ENCODE measurements at places on chromosomes 11 and 22.

GRCh38 chr11:88814076-88814475, 251.7 kb downstream of the GRM5 start:
- no peak for DNase-seq

DNA sequence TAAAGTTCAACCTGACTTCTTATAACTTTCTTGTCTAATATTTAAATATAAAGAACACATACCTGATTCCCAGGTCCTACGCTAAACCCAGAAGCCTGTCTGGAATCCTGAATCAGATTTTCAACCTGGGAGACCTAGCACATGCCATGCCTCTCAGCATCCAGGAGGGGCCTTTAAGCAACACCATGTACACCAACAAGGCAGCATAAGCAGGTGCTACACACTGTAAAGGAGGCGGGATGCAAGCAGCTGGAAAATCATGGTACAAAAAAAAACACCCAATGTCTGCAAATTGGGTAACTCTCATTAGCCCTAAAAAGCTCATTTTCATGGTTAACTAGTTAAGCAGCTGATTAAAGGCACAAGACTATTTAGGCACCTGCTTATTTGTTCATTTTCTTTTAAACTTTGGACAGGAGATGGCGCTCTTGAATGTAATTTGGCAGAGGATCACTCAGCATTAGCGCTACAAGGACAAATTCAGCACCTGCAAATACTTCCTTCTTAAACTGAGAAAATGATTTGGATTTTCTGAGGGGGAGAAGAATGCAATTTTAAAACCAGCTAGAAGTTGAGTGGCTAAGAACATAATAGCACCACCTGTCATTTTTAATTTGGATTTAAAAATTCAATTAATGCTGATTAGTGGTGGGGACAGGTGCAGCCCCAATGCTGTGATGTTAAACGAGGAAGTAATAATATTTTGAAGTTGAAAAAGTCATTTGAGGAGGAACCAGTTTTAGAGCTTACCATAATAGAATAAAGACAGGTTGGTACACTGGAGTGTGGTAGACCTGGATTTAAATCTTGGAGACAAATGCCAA, 104.0 kb downstream of the FAR1 start:
- no peak for DNase-seq

DNA sequence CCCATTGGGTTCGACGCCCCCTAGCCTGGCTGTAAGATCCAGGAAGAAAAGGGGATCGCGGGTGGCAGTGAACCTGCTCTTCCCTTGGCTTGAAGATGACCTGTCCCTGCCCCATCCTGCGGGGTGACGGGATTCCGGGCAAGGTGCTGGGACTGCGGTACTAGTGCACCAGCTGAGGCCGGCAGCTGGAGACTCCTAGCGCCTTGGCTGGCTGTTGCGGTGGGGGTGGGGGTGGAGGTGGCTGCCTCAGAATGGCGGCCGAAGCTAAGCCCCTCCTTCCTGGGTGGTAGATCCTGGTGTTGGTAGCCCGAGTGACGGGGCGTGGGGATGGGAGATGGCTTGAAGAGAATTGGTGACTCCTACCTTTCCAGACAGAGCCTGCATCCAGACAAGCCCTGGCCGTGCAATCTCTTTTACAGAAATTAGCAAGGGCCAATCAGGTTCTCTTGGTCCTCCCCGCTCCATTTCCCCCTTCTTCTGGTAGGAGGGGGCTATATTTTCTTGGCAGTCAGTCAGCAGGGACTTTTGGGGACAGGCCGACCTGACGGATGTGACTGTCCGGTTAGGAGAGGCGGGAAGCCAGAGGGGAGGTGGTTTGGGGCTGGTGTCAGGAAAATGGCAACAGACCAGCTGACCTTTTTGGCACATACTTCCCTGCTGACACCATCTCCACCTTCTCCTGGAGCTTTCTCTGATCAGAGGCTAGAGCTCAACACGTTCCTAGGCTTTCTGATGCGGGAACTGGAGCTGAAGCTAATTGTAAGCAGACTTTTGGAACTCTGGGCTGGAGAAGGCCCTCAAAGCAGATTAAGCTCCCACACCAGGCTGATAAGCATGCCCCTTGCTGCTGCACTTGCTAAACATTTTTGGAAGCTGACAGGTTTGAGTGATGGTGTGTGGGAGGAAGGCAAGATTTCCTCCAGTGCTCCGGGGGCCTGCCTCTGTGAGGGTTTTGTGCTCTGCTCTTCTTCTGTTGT, 2.0 kb downstream of the NAV2 start:
- DNase-seq: no peak

DNA sequence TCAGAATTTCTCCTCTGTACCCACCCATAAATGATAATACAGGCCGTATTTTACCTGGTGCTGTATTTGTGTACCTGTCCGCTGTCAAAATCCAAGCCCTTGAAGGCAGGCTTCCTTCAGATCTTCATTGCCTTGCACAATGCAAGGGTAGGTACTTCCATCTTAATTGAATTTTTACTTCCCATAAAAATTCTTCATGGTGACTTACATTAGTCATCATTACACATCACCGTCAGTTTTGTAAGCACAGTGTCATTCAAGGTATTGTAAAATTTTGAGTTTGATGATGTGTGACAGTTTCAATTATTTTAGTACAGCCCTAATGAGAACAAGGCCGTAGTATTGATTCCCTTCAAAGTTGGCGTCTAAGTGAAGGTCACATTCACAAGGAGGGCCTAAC, 770 bp upstream of the TSG101 start:
- DNase-seq: no peak

DNA sequence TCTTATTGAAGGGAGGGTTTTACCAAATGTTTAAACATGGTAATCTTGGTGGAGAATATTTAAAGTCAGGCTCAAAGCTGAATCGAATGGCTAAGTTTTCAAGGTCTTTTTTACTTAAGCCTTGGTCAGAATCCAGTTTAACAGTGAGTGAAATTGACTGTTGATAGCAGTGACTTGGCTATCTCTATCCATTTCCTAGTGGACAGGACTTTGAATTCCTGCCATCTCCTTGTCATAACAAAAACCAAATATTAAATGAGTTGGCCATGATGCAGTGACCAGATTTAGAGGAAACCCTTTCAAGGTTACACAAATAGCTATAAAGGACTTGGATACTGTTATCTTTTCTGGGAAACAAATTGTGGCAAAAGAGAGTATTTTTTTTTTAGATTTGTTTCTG, 92.0 kb downstream of the JRKL start:
- DNase-seq: no peak

DNA sequence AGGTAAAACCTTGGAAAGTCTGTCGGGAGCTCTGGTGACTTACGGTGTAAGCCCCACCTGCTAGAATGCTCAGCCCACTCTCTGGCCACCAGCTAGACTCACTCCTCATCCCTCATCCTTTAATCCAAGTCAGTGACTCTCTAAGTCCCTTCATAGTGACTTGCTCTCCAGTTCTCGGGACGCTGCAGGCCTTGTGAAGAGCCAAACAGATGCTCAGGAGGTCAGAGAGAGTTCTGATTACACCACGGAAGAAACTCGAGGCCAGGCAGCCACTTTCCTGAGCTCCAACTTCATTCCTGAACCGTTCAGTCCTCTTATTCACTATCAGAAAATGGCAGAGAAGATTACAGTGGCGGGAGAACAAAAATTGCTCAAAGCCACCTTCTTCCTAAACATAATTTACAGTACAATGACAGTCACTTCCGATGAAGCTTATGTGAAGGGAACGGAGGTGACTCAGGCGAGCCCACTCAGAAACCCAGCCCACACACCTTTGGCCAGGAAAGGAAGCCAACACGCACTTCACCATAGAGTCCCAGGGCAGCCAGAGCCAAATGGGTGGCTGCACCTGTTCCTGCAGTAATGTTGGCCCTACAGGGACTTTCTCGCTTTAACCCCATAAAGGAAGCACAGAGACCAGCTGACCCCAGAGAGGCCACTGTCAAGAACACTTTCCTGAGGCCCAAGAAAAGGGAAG, 100.4 kb downstream of the GALNT18 start:
- DNase-seq: no peak

DNA sequence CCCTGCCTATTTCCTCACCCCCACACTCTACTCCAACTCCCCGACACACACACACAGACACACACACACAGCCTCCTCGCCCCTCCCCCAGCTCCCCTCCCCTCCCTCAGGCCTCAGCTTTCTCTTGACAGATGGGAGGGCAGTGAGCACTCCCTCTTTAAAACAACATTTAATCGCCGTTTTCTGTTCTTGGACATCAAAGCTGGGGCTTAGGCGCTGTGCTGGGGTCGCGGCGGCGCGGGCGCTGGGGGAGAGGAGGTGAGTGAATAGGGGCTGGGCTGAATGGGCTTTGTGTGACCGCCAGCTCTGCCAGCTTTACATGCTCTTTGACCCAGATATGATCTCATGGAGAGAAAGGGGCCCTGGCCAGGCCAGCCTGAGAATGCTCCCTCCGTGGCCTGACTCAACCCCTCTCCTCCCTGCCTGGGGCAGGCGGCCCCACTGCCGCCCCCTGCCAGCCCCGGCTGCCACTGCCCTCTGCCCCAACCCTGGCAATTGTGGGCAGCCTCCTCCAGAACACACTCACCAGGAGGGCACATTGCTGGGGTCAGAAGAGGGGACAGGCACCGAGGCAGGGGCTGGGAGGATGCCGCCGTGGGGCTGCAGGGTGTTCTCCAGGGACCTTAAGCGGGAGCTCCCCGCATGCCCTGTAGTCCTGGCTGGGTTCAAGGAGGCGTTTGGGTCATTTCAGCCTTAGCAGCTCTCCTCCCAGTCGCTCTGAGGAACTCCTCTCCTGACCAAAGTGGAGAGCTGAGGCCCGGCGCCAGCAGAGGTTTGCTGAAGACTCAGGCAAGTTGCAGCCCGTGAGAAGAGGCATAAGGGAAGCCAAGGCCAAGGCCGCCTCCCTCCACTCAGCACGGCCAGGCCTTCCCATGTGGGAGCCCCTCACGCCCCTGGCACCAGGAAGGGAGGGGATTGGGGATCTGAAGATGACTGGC, 38.3 kb upstream of the NNMT start:
- DNase-seq: no peak

DNA sequence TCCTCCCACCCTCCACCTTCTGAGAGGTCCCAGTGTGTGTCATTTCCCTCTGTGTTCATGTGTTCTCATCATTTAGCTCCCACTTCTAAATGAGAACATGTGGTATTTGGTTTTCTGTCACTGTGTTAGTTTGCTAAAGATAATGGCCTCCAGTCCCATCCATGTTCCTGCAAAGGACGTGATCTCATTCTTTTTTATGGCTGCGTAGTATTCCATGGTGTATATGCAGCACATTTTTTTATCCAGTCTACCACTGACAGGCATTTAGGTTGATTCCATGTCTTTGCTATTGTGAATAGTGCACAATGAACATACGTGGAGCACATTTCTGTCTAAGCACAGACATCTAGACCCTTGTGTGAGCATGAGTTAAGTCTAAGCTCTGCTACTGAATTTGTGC, 5.7 kb downstream of the CD3E start:
- DNase-seq: no peak

DNA sequence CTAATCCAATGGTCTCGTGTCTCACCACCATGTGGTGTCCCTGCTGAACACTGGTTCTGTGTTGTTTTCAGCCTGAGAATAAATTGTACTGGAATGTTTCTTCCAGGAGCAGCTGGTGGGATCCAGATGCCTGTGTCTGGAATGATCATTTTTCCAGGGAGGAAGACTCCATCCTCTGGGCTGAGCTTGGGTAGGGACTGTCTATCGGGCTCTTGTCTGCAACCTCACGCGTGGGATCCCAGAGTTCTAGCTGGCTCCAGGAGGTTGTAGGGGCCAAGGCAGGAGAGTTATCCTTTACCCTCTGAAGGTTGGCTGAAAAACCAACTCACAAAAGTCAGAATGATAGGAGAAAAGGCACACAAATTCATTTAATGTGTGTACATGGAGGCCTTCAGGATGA, 144.1 kb upstream of the B3GAT1 start:
- DNase-seq: no peak

- DNase-seq: no peak
These were observed 60.6 kb upstream of the ARHGAP20 start for GRCh38 chr11:110772863-110773262.

DNA sequence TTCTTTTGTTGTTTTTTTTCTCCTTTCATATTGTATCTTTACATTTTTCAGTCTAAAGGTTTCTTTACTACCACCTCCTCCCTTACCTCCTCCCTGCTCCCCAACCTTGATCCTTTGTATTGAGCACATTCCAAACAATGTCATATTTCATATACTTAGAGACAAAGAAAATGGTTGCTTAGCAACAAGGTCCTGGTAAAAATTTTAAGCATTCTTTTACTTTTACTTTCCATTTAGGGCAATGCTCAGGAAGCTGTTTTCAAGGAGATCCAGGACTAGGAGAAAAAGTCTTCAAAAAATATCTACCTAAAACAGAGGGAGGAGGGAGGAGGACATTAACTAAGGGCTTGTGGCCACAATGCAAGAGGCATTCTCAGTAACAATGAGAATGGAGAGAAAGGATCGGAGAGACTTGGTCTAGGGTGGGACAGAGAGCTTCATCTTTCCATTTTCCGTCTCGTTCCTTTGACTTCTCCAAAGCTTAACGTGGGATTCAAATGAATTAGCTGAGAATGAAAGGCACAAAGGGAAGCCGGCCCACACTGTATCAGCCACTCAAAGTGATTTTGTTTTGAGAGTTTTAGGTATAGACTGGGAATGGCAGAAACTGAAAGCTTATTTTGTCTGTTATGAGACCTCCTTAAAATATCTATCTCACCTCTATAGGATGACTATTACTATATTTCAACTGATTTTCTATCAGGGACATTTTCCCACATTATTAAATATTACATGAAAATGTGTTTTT, 455.7 kb downstream of the RAB38 start:
- DNase-seq: no peak

DNA sequence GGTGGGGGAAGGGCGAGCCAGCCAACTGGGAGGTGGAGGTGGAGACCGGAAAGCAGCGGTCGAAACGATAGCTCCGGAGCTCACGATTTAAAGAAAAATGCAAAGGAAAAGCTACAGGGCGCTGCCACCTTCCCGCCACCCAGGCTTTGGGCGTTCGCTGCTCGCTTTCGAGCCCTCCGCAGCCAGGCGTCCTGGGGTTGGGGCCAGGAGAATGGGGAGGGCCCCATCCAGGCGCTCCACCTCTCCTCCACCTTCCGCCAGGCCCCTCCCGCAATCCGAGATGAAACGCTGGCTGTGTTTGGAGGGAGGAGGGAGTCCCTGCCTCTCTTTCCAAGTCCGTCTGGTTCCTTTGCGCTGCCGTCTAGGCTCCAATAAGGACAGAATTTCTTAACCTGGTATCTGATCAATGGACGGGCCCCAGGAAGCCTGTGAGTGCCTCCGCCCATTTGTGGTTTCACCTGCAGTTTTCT, 483 bp upstream of the ABTB2 start:
- no peak for DNase-seq

DNA sequence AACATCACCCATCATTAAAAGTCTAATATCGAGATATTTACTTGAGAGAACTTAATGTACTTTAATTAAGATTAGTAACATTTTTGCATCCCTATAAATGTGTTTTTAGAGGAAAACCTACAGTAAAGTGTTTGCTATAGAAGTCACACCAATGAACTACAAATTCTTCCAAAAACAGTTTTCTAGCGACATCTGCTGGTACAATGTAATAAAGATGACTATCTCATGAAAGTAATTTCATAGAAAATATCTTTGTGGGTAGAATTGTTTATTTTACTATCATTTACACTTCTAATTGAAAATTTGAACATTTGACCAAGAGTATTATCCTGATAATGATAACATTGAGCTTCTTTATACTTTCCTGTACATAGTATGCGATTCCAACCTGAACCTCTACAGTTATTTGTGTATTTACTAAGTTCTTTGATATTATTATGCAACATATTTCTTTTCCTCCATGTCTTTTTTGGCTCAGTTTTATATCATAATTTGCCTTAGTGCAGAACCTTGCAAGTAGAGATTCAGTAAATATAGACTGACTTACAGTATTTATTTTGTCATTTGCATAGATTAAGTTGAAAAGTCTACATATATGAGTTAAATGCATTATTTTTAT, 252.7 kb downstream of the TMEM135 start:
- DNase-seq: no peak

GRCh38 chr22:32794449-32795213, 6.9 kb upstream of the TIMP3 start:
- DNase-seq: no peak
